ENCODE measurements at places on chromosomes 11 and 22. TPM values are rescaled to one million over a fixed set of nuclear protein-coding genes. Genes with fewer than 3 reads are reported as not detected.

DNA sequence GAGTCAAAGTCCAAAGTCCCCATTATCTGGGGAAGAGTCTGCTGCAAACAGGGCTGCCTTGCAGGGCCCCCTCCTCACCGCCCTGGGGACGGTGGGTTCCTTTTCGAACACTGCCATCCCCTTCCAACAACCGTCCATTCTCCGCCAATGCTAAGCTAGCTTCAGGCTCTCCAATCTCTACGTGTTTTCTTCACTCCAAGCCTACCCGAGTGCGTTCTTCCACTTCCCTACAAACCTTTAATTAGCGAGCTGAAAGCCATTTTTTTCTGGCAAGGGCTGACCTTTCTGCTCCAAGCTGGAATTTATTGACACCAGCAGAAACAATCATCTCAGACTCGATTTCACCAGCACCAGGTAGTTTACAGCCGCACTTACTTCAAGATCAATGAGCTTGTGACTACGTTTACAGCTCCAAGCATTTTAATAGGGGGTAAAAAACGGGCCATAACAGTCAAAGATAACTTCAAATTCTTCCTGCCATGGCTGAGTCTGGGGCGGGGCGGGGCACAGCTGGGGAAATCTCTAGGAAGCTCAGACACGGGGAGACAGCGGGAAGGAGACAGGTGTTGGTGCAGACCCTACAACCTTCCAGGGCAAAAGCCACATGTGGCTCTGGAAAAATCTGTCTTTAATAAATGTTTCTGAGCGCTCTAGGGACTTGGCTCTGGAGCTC, 82.2 kb downstream of the PHF21B start:
- DNase-seq: no peak

GRCh38 chr11:111531687-111532364, 8.7 kb upstream of the LAYN start:
- no peak for DNase-seq

GRCh38 chr11:124832571-124832970, 32.4 kb upstream of the MSANTD2 start:
- DNase-seq: no peak

DNA sequence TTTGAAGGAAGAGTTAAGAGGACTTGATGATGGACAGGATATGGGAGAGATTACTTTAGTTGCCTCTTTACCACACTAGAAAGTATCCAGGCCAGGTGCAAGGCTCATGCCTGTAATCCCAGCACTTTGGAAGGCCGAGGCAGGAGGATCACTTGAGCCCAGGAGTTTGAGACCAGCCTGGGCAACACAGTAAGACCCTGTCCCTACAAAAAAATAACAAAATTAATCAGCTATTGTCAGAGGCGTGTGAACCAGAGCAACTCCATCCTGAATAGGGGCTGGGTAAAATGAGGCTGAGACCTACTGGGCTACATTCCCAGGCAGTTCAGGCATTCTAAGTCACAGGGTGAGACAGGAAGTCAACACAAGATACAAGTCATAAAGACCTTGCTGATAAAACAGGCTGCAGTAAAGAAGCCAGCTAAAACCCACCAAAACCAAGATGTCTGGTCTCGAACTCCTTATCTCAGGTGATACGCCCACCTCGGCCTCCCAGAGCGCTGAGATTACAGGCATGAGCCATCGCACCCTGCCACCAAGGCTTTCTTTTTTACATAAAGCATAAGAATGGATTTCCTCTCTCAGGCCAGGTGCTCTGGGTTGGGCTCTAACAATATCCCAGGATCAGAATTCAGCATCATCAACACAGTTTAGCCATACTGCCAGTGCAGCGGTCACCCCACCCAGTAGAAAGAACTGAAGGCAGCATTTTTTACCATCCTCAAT, 17.8 kb downstream of the PI4KA start:
- no peak for DNase-seq

- DNase-seq: no peak
Observed at GRCh38 chr11:120335556-120335907, 681 bp upstream of the ARHGEF12 start.

GRCh38 chr11:36270701-36271100, 18.5 kb downstream of the COMMD9 start:
- DNase-seq: no peak

GRCh38 chr11:130653838-130654636, 205.6 kb downstream of the ADAMTS15 start:
- peak; percentile 93 for DNase-seq

DNA sequence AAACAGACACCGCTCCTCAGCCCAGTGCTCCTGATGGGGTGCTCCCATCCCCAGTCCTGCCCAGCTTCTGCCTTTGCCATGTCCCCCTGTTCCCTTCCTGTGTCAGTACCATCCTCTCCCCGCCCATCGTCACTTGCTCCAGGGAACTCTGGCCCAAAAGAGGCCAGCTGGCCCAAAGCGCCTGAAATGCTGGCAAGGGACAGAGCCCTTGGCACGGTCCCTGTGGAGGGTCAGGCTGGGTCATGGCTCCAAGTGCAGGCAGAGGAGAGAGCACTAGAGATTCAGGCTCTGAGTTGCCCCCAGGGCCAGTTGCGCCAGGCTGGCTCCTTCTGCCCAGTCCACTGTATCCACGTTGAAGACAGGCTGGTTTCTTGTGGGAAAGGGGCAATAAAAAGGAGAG, 8.4 kb upstream of the HDHD5 start:
- peak; percentile 93 for DNase-seq

DNA sequence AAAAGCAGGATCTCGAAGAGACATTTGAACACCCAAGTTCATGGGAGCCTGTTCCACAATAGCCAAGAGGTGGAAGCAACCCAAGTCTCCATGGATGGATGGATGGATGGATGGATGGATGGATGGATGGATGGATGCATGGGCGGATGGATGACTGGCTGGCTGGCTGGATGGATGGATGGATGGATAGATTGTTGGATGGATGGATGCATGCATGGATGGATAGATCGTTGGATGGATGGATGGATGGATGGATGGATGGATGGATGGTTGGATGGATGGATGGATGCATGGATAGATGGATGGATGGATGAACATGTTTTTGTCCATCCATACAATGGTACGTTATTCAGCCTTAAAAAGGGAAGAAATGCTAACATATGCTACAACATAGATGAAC, 603.4 kb downstream of the BRD1 start:
- no peak for DNase-seq

- peak; percentile 80 for DNase-seq
Observed at GRCh38 chr11:111301004-111301841, 2.9 kb downstream of the POU2AF3 start.

DNA sequence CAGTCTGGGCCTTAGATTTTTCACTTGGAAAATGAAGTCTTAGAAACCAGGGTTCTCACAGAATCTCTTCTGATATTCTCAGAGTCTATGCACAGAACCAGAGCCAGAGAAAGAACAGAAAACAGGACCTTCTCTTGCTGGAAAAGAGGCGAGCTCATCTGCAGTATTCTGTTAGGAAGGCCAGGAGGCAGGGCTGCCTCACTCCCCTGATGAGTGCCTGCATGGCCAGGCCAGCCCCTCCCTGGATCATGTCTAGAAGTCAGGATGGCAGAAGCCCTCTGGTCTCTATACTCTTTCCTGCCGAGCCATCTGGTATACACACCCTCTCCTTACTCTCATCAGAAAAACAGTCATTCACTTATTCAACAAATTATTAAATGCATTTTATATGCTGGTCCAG, 723 bp downstream of the OR51M1 start:
- DNase-seq: no peak

GRCh38 chr11:108571001-108571400, 22.6 kb downstream of the EXPH5 start:
- DNase-seq: no peak

DNA sequence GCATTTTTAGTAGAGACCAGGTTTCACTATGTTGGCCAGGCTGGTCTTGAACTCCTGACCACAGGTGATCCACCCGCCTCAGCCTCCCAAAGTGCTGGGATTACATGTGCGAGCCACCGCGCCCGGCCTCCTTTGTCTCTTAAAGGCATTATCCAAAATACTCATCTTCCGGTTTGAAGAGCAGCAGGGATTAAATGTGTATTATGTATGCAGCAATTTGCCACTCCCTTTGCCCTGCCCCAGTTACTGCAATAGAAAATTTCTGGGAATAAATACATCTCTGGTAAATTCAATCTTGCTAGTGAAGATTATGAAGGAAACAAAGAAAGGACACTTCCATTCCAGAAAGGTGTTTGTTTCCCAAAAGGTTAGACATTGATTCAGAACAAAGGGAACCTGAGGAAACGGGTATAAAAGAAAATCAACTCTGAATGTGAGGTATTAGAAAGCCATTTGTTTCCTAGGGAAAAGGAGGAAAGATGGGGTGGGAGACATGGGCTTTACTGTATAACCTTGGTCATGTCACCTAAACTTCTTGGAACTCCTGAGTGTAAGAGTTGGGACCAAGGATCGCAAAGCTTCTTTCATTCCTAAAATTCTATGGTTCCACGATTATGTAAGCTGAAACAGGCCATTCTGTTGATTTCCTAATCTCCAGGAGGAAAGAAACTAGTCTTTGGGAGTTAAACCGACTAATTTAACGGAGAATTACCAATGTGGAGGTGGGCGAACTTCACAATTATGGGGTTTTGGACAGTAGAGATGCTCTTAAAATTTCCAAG, 959 bp upstream of the HIPK3 start:
- DNase-seq: no peak

- no peak for DNase-seq
Observed at GRCh38 chr11:10674440-10674855, 19.1 kb downstream of the IRAG1 start.

GRCh38 chr22:32680277-32680676, 121.2 kb upstream of the TIMP3 start:
- peak; percentile 53 for DNase-seq

DNA sequence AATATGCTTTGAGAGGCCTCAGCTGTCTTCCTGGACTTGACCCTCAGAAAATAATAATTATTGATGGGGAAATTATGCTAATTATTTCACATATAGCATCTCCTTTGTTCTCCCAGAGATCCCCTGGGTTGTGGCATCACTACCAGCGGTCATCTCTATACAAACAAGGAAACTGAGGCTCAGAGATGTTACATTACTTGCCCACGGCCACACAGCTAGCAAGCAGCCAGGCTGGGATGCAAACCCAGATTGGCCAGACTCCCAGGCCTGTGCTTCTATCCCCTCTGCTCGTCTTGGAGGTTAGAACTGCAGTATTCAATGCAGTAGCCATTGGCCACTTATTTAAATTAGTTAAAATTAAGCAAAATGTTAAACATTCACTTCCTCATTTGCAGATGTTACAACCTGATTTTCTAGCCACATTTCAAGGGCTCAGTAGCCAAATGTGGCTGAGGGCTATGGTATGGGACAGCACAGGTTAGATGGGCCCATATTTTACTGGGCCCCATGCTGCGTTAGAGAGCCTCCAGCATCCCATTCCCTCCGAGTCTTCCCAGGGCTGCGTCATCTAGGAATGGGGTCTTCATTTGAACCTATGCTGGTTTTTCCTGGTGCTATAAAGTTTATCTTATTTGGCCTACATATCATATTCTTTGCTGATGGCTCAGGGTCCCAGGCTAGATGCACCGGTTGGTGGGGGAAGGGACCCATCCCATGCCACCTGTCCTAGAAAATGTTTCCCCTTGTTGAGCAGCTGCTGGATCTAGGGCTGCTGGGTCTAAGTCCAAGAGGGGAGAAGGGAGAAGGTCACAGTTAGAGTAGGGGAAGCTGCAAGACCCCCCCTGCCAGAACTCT, 2.2 kb downstream of the SLC35C1 start:
- no peak for DNase-seq

DNA sequence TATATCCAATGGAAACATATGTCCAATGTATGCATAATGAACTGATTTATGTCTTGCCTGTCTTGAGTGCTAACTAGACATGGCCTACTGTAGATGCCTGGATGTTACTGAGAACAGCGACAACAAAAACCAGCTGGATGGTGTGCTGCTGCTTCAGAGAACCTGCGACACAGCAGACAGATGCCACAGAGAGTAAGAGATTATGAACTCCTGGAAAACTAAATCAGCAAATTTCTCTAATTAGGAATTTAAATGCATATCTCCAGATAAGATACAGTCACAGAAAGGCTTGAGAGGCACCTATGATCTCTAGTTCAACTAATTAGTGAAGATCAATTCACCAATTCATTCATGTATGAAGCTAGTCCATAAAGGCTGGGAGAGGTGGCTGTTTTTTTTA, 1508.0 kb upstream of the TENM4 start:
- no peak for DNase-seq

DNA sequence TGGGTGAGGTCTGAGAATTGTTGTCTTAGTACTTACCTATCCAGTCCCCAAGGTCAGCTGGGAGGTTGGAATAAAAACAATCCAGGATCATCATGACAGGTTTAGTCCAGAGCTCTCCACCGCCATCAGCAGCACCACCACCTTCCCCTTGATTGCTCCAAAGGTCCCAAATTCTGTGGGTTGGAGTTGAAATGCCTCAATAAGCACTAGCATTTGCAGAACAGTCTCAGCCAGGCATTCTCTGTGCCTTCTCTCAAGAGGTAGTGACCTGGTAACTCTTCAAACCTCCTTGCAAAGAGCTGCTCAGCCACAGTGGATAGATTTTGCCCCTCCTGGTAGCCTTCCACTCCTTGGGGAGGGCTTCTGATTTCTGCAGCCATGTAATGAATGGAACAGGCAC, 69.6 kb downstream of the PRDM11 start:
- no peak for DNase-seq

DNA sequence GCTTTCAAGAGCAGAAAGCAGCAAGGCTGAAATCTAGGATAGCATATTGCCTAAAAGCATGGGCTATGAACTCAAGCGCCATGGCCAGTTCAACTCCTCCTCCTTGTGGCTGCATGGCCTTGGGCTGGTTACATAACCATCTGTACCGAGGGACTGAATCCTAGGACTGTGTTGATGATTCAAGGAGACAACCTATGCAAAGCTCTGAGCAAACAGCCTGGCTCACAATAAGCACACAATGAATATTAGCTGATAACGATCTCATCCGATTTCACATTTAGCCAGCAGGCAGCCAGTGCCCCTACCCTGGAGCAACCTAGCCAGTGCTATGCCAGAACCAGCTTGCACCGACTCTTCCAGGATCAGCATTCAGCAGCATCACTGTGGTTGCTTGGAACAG, 698.4 kb downstream of the TBC1D22A start:
- DNase-seq: no peak

GRCh38 chr11:131109257-131109656, 193.0 kb upstream of the SNX19 start:
- no peak for DNase-seq

DNA sequence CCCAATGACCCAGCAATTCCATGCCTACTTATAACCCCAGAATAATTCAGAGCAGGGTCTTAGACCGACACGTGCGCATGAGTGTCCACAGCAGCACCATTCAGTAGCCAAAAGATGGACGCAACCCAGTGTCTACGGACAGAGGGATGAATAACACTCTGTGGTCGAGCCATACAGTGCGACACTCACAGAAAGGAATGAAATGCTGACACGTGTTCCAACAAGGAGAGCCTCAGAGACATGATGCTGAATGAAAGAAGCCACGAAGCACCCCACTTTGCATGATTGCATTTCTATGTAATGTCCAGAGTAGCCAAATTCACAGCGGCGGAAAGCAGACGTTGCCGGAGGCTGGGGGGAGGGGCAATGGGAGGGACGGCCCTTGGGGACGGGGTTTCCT, 134.4 kb downstream of the CTTN start:
- no peak for DNase-seq

Gene NRIP3
- 0.05 TPM for total RNA-seq

Gene LDHAL6A
- total RNA-seq: not detected

Gene TOM1
- 49.1 TPM for total RNA-seq

Gene POU2AF3
- 0.58 TPM for total RNA-seq

Gene POU2AF1
- 0.38 TPM for total RNA-seq

Gene DYNC2H1
- total RNA-seq: 1.6 TPM

Gene CHRM4
- total RNA-seq: not detected

Gene KBTBD3
- 6.5 TPM for total RNA-seq

Gene AIFM3
- 1.3 TPM for total RNA-seq

Gene TEX54
- total RNA-seq: not detected

Measured in left lobe of liver (tissue), 2 donors.